ENCODE measurements at places on chromosomes 4 and X. TPM values are rescaled to one million over a fixed set of nuclear protein-coding genes. Genes with fewer than 3 reads are reported as not detected.

DNA sequence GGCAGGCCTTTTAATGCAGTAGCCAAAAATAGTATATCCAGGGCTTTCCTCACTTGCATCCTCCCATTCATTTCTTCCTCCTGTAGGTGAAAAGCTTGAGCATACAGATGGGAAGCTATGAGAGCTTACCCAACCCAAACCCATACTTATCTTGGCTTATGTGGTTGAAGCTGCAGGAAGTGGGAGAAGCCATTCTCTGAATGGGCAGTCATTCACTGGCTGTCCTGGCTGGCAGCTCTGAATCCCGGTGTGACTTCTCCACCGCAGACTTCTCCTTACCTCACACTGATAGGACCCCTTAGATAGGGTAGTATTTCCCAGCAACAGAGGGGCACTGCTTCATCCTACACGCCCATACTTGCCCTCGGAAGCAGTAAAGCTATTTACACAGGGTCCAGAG is 125.4 kb downstream of the AMMECR1 start:
- no peaks in the 10 kb centered on the region for H3K36me3 ChIP-seq
- no peak for DNase-seq
- H3K4me1 ChIP-seq: no peaks in the 10 kb centered on the region
- H3K27me3 ChIP-seq: no peaks in the 10 kb centered on the region

GRCh38 chr4:169815606-169816005 is 57.9 kb upstream of the HPF1 start:
- H3K36me3 ChIP-seq: no peaks in the 10 kb centered on the region
- H3K27me3 ChIP-seq: no peaks in the 10 kb centered on the region
- no peak overlapping the region for H3K4me3 ChIP-seq
- DNase-seq: no peak

GRCh38 chr4:120770897-120771296 is 151.6 kb downstream of the PRDM5 start:
- H3K27ac ChIP-seq: no peak overlapping the region
- H3K27me3 ChIP-seq: no peaks in the 10 kb centered on the region
- no peaks in the 10 kb centered on the region for H3K36me3 ChIP-seq
- H3K4me1 ChIP-seq: peaks cover 1% of the 10 kb centered on the region

Gene GRIA3
- total RNA-seq: 1.1 TPM

DNA sequence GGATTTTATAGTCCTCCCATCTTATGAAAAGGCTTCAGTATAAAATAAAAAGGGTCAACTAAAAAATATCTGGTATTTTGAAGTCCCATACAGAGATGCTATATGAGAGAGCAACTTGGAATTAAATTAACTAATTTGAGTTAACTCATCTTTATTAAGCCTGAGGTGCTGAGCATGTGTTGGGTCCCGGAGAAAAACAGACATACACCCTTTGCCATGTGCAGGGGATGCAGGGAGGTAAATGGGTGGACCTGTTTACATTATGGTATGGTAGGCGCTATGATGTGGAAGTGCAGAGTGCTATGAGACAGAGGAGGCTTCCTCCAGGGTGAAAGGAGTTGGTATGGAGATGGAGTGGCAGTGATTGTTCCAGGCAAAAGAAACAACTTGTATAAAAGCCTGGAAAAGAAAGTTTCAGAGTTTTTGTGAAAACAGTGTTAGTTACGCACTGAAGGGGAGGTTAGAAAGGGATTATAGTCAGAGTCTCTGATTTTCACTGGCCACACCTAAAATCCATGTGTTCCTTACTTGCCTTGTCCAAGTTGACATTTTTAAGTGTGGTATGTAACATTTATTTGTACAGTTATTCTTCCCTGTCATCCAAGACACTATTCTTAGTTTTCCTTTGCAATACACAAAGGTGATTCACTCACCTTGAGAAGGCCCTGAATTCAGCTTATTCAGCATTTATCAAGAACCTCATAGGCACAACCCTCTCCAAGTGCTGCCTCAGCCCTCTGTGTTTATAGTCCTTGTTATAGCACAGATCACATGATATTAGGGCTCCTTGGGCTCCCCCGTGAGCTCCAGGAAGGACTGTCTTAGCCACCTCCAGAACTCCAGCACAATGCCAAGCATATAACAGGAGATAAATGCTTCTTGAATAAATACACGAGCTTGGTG is 152.0 kb downstream of the RASL11B start:
- H3K4me3 ChIP-seq: no peak overlapping the region
- no peaks in the 10 kb centered on the region for H3K36me3 ChIP-seq
- no peaks in the 10 kb centered on the region for H3K27me3 ChIP-seq
- no peaks in the 10 kb centered on the region for H3K4me1 ChIP-seq
- no peak overlapping the region for H3K27ac ChIP-seq

Gene ASB9
- total RNA-seq: 1.1 TPM

GRCh38 chr4:152476796-152477195 is 59.1 kb downstream of the FBXW7 start:
- H3K36me3 ChIP-seq: no peaks in the 10 kb centered on the region
- H3K27me3 ChIP-seq: no peaks in the 10 kb centered on the region
- no peak overlapping the region for H3K4me3 ChIP-seq
- no peaks in the 10 kb centered on the region for H3K4me1 ChIP-seq
- DNase-seq: no peak
- no peak overlapping the region for H3K27ac ChIP-seq

- no peaks in the 10 kb centered on the region for H3K27me3 ChIP-seq
- H3K27ac ChIP-seq: no peak overlapping the region
- no peak overlapping the region for H3K4me3 ChIP-seq
- H3K4me1 ChIP-seq: no peaks in the 10 kb centered on the region
These were observed 527.2 kb upstream of the EPHA5 start for GRCh38 chr4:66197451-66197850.

DNA sequence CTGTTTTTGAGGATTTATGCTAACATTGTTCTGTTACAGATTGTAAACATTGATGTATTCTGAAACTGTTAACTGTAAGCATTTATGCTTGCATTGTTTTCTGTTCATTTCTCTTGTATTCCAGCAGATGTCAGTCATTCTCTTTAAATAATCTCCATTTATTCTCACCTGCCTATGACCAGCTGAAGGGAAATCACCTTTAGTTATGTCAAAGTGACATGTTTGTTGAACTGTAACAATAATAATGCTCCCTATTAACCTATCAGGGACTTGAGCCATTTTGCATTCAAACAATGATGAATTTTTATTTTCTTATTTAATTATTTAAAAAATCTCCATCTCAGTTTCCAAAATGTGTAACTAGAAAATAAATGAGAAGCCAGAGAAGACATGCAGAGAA is 58.0 kb downstream of the SPCS3 start:
- DNase-seq: no peak
- no peaks in the 10 kb centered on the region for H3K36me3 ChIP-seq
- no peaks in the 10 kb centered on the region for H3K4me1 ChIP-seq
- no peak overlapping the region for H3K4me3 ChIP-seq

Gene TMEM31
- not detected for total RNA-seq

DNA sequence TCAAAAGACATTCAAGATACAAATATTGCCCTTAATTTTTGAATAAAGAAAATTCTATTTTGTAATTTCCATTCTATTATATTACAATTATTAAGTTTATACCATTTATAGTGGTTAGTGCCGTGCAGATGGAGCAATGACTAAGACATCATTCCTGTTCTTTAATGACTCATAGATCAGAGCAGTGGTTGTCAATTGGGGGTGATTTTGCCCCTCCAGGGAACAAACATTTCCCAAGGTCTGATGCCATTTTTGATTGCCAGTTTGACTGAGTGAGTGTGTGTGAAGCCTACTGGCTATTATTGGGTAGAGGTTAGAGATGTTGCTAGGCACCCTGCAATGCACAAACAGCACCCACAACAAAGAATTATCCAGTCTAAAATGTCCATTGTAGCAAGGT is 97.9 kb upstream of the DDIT4L start:
- no peaks in the 10 kb centered on the region for H3K36me3 ChIP-seq
- H3K27ac ChIP-seq: no peak overlapping the region
- H3K27me3 ChIP-seq: no peaks in the 10 kb centered on the region
- no peaks in the 10 kb centered on the region for H3K4me1 ChIP-seq

DNA sequence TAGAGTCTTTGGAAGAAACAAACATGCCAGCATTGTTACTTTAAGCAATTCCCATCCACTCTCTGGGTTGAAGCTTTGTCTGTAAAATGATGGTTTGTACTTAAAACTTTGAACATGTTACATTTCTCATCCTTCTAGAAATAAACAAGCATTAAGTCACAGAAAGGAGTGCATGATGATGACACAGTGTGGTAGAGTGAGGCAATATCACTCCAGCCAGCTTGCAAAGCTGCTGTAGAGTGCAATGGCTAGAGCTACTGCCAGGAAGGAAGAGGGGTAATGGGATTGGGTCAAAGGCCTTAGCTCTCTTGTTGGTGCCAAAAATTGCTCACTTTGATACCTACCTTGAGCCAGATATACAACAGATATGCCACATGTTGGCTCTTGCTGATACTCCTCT is 12.3 kb upstream of the ENOX2 start:
- no peak overlapping the region for H3K4me3 ChIP-seq
- H3K27ac ChIP-seq: no peak overlapping the region
- DNase-seq: no peak

Gene GSPT2
- total RNA-seq: 7.1 TPM

DNA sequence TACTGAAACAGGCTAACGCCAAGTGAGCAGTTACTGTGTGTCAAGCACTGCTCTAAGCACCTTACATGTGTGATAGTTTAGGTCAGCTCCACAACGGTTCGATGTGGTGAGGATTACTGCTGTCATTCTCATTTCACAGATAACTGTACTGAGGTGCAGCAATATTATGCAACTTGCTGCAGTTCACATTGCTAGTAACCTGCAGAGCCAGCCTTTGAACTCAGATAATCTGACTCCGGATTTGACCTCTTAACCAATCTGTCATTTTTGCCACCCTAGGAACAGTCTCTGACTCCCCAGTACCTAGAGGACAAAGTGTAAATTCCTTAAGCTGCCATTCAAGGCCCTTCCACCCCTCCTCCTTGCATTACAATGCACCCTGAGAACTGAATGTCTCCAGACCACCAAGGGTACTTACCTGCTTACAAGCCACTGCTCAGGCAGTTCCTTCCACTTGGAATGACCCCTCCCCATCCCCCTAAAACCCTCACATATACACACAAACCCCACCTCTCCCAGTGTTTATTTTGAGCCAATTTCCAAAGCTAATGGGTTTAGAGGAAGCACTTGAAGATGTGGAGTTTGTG is 24.9 kb downstream of the EFNB1 start:
- H3K4me3 ChIP-seq: no peak overlapping the region
- no peaks in the 10 kb centered on the region for H3K36me3 ChIP-seq
- H3K27me3 ChIP-seq: no peaks in the 10 kb centered on the region
- no peak for DNase-seq

Gene SORCS2
- total RNA-seq: 6.4 TPM

Gene TMPRSS11B
- not detected for total RNA-seq

Gene PCSK1N
- 25.7 TPM for total RNA-seq

All from sigmoid colon (tissue), 7 donors.